Activated CD4-positive, alpha-beta memory T cell treated with anti-CD3 and anti-CD28 coated beads, Interleukin-2, amount 10 ng/mL, durations not matched to agents 7 days and 5 days (primary cell): ENCODE measurements at places on chromosomes 12 and 14. TPM values are rescaled to one million over a fixed set of nuclear protein-coding genes. Genes with fewer than 3 reads are reported as not detected.
A peak's percentile ranks its signal among the peaks of the same experiment; 100 is the strongest.

- DNase-seq = no peak
Measured at GRCh38 chr12:101675555-101675954, 21.9 kb upstream of the CHPT1 start.

DNA sequence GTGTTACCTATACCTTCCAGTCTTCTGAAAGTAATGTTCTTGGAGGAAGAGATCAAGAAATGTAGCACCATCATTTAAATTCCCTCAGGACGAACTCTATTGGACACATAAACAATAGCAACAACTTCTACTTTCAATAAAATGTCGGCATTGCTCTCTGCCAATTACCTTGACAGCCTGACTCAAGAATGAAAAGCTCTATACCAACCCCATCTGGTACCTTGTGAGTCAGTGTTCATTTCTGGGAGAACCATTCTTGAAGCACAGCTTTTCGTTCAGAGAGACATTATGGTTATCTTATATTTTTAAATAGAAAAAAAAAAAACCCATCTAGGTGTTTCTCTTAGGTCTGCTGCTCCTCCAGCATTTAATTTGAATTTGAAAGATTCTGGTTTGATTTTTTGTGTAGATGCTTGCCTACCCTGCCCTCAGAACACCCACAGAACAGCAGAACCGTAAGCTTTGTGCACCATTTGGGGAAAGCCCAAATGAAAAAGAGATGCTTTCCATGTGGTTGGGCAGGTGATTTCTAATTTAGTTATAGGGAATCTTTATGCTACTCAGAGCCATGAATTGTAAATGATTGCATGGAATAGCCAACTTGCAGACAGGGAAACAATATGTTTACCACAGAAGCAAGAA is 156.0 kb downstream of the SAMD4A start:
- DNase-seq = no peak

GRCh38 chr12:1469070-1469469 is 125.3 kb downstream of the FBXL14 start:
- no peak for DNase-seq

DNA sequence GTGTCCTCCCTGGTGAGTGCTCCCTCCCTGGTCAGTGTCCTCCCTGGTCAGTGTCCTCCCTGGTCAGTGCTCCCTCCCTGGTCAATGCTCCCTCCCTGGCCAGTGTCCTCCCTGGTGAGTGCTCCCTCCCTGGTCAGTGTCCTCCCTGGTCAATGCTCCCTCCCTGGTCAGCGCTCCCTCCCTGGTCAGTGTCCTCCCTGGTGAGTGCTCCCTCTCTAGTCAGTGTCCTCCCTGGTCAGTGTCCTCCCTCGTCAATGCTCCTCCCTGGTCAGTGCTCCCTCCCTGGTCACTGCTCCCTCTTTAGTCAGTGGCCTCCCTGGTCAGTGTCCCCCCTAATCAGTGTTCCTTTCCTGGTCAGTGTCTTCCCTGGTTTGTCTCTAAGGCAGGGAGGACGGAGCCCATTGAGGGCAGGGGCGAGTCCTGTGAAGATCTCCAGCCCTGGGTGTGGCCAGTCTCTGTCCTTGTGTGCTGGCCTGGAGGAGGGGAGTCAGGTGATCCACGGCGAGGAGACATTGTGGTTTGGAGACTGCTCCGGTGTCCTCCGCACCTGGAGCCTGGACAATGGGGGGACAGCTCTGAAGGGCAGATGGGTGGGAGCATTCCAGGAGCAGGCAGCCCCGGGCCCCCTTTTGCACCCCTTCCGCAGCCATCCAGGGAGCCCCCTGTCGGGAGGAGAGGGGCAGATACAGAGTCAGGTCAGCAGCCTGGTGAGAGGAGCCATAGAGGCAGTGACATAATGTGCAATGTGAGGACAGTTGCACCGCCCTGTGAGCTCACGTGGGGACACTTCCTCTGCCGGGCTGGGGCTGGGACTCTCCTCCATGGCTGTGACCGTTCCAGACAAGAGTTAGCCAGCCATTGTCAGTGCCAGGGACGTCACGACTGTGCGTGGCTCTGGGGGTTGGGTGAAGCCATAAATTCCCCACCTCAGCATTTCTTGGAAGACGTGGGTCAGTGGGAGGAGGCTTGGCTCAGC is 93.4 kb downstream of the ADGRD1 start:
- DNase-seq = no peak

GRCh38 chr14:52131640-52132320 is 62.9 kb upstream of the NID2 start:
- DNase-seq = peak; percentile 21

Gene TAS2R10
- total RNA-seq = 0.35 TPM

DNA sequence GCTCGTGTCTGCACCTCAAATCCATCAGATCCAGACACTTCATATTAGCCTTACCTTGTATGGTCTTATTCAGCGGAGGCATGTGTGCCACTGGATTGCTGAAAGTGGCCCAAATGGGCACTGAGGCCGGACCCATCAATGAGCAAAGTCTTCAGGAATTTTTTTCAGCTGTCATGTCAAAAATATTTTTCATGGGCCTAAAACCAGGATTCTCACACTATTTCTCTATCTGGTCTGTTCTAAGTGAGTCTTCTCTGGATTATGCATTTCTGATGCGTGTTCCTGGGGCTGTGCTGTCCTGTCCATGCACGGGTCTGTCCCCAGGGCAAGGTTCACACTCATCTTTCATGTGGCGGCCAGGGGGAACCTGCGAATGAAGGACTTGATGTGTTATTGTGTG is 94.6 kb downstream of the KCNA5 start:
- DNase-seq = no peak

Gene ACOT2
- total RNA-seq = 13.4 TPM

DNA sequence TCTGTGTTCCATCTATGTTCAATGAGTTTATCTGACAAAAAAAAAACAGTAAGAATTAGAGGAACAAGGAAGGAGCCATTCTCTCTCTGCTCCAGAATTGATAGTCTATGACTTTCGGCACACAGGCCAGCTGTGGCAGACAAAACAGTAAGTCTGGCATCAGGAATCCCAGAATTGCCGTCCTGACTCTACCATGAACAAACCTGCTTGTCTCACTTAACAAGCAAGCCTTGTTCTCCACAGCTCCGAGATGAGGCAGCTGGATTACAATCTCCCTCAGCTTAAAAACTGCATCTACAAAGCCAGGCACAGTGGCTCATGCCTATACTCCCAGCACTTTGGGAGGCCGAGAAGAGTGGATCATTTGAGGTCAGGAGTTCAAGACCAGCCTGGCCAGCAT is 153.6 kb upstream of the TMCC3 start:
- DNase-seq = no peak

Gene PZP
- total RNA-seq = not detected

DNA sequence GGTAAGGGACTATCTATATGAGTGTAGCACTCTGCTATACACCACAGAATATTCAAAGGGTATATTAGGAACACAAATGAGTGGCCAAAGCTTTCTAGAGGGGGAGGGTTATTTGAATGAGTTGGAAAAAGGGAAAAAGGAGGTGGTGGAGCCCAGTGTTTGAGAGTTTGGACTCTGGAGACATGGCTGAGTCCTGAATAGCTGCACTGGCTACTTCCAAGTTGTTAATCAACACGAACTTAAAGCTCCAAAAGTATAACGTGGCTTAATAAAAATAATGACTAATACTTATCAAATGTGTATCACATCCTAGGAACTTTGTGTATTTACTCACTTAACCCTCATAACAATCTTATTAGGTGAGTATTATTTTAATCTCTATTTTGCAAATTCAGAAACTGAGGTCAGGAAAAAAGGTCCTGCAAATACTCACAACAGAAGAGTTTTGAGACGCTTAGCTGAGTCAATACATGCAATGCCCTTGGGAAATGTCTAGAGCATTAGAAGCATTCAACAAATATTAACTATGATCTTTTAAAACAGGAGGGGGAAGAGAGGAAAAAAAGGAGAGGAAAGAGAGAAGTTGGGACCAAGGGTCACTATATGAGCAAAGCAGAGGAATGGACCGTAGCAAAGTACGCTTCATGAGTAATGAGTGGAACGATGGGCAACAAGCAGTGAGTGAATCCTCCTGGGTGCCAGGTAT is 189.5 kb upstream of the HMGA2 start:
- no peak for DNase-seq

Gene GDF3
- total RNA-seq = not detected

Gene C1QL4
- total RNA-seq = not detected

DNA sequence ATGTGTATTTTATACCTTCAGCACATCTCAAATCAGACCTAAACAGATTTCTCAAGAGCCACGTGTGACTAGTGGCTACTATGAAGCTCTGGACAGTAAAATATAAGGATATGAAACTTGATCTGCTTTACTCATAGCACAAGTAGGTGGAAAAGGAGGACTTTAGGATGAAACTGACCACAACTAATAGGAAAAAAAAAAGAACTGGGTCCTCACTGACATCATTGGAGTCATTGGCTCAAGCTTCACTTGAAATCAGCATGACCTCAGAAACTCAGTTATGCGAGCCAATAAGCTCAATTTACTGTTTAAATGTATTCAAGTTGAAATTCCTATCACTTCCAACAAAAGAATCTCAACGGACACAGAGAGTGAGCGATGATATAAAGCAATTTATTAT is 34.1 kb upstream of the CIT start:
- no peak for DNase-seq

GRCh38 chr14:93944348-93945069 is 17.4 kb downstream of the FAM181A start:
- no peak for DNase-seq

DNA sequence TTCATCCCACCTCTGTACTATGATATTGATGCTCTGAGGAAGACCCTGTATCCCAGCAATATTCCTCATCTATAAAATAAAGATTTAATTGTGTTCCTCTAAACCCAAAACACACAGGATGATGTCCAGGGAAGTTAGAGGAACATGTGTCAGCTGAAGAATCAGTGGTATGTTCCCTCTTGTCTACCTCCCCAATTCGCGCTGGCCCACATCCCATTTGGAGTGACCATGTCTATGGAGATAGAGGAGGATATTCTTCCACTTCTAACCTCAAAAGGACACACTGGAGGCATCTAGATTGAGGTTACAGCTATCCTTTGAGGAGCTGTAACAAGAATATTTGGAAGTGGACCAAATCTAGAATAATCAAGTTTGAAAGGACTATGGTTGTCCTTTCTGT is 1.3 kb upstream of the APOLD1 start:
- no peak for DNase-seq

GRCh38 chr12:127590868-127591267 is 676.1 kb upstream of the TMEM132C start:
- no peak for DNase-seq

Gene KCNC2
- total RNA-seq = not detected

GRCh38 chr14:105474483-105475268 is at the start of gene CRIP2:
Gene CRIP2, plus strand, starts transcription at chr14:105474821. Its CDS starts 42 bp downstream, at chr14:105474863.
- peak; percentile 44 for DNase-seq

GRCh38 chr12:98358144-98358543 is 157.2 kb upstream of the TMPO start:
- no peak for DNase-seq

DNA sequence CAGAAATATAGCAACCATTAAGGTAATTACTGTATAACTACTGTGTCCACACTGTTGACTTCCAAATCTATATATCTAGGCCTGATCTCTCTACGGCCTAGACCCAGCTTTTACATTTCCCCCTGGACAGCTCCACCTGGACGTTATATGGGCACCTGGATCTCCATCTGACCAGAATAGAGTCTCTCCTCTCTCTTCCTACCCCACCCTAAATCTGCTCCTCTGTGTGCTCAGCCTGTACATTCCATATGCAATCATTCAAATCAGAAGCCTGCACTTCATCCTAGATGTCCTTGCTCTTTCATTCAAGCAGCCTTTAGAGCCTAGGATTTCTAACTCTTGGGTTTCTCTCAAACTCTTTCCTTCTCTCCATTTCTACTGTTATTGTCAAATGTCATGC is 255.0 kb downstream of the PAX9 start:
- DNase-seq = no peak

DNA sequence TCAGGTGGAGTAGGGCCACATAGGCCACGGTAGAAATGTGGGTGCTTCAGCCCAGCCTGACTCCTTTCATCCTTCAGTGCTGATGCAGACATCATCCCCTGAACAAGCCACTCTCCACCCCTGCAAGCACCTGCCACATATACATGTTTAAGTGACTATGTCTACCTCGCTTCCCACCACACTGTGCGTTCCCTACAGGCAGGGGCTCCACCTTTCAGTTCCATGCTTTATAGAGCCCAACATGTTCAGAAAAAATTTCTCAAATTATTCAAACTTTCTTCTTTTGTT is 11.6 kb downstream of the SLC7A7 start:
- DNase-seq = no peak

- DNase-seq = no peak
Measured at GRCh38 chr12:69671597-69671996, 27.5 kb downstream of the BEST3 start.

DNA sequence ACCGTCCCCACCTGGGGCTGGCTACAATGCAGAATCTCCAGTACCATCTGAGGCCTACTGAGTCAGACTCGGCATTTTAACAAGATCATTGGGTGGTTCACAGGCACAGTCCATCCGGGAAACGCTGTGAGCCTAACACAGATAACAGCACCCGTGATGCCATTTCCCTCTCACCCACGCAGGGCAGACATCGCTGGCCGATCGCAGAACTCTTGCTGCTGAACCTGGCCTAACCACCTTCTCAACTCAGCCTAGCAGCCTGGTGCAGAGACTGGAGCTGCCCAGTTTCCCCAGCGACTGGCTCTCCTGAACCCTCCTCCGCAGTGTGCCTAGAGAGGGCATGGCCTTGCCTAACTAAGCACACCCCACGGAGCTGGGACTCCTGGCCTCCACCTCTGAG is 83.3 kb downstream of the NCOR2 start:
- DNase-seq = no peak

GRCh38 chr12:128178565-128178964 is 88.4 kb upstream of the TMEM132C start:
- no peak for DNase-seq

Gene SPTB
- total RNA-seq = 0.10 TPM

DNA sequence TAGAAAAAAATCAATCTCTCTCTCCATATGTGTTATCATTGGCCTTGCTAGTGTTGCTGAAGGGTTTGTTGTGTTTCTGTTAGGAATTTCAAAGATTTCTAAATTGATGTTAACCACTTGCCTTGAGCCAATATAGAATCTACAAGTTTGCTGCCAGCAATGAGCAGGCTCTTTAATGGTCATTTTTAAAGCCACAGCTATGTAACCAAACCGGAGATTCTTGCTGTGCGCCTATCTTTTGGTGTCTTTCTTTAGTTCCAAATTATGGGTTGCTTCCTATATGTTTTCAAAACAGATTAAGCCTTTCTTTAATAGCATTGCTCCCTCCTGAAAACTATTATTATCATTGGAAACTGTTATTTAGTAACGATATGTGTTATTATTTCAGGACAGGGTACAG is 545.7 kb downstream of the DIO2 start:
- no peak for DNase-seq

Gene TAS2R13
- total RNA-seq = 0.23 TPM

GRCh38 chr12:120955232-120955631 is 23.1 kb upstream of the HNF1A start:
- DNase-seq = no peak

Gene ESPL1
- 90.2 TPM for total RNA-seq

GRCh38 chr12:22416801-22417200 is 82.3 kb upstream of the ST8SIA1 start:
- DNase-seq = no peak
